ENCODE measurements at places on chromosomes 1 and 21.

- DNase-seq = no peak
Measured at GRCh38 chr1:220338759-220339158, 66.5 kb upstream of the RAB3GAP2 start.

DNA sequence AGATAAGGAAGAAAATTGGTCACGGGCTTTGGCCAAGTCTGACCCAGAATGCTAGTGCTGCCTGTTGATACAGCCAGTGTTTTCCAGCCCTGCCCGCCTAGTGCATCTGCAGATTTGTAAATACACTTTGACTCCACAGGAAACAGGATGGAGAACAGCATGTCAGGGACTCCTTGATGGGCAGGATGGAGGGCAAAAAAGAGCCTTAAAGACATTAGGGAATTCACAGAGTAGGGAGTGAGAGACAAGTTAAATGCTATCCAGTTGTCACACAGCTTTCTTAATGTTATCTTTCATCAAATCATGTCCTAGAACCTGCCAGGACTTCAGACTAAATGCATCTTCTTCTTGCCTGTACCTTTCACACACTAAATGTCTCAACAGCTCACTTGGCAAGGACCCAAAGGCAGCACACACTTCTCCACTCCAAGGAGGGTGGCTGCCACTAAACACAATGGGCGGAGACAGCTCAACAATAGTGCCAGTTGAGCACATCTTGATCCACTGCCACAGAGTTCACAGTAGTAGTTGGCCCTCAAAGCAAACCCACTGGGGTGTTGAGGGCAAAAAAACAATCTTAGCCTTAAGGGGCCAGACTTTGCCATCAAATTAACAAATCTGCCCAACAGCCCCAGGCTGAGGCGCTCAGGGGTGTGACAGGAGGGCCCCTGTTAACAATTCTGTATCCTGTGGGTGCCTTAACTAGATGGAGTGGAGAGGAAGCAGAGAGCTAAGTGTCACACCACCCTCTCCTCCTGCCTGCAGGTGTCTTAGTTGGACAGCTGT is 2.7 kb downstream of the HIVEP3 start:
- no peak for DNase-seq

DNA sequence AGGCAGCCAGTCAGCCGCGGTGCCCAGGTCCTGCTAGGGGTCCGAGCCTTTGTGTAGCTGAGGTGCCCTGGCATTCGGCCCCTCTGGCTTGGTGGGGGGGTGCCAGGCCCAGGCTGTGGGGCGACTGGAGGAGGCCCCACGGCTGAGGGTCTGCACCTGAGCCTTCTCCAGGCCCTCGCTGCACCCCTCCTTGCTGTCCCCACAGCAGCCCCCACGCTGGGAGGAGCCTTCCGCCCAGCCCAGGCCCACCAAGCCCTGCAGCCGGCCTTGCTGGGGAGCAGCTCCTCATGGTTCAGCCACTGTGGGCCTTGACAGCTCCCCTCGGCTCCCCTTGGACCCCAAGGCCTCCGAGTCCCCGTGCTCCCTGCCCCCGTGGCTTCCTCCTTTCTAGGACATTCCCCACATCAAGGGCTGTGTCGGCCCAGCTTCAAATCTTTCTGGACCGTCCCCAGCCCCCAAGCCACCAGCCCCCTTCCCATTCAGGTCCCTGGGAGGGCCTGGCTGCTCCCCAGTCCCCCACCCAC is 67.8 kb downstream of the MORN1 start:
- DNase-seq = no peak

GRCh38 chr1:206106328-206107167 is 10.6 kb downstream of the AVPR1B start:
- peak; percentile 76 for DNase-seq

GRCh38 chr1:19762175-19762779 is 37.4 kb downstream of the TMCO4 start:
- DNase-seq = no peak

DNA sequence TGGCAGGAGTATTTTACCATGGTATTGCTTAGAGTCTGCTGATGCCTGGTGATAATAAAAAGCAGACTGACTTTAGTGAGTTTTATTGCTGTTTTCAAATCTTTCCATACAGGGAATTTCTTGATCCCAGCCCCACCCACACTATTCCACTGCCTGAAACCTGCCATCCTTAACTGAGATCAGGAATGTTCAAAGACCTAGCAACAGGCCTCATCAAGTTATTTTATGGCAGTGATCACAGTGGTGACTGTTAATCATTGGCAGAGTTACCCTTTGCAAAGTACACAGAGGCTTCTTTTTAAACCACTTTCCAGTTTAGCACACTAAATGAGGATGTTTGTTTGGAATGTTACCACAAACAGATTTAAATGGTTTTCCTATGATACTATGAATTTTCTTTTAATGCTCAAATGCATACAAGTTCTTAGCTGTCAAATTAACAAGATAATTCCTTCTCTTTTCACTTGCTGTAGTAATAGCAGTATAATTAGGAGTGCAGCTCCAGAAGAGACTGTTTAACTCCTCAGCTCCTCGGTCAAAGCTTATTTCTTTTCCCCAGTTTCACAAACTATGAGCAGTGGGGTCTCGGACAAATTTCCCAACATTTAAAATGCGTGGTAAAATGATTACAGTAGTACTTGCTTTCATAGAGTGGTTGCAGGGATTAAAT is 69.9 kb upstream of the USP25 start:
- DNase-seq = no peak

- DNase-seq = no peak
Measured at GRCh38 chr21:33292724-33293123, 26.6 kb downstream of the IL10RB start.

DNA sequence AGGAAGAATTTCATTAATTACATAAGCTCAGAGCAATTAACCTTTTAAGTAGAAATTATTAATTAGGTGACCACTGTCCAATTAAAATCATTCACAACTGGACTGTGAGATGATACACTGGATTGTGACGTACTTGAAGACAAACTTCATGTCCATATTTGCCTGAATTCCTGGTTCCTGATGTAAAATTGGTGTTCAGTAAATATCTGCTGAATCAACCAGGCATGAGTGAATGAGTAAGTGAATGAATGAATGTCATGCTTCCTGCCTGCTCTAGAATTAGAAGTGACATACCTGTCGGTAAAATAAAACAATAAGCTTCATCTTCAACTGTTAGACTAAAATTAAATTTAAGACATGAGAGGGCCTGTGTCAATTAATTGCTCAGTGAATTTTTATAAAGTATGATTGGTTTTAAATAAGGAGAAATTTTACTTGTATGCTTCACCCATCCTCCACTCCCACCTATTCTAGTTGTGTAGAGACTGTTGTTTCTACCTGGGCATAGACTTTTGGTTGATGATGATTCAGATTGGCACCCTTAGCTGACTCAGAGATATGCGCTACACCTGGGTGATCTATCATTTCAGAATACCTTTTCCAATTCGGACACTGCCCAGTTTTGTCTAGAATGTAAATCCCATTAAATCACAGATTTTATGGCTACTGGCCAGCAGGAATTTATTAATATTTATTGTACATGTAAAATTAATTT is 56.9 kb upstream of the PTGS2 start:
- DNase-seq = no peak

DNA sequence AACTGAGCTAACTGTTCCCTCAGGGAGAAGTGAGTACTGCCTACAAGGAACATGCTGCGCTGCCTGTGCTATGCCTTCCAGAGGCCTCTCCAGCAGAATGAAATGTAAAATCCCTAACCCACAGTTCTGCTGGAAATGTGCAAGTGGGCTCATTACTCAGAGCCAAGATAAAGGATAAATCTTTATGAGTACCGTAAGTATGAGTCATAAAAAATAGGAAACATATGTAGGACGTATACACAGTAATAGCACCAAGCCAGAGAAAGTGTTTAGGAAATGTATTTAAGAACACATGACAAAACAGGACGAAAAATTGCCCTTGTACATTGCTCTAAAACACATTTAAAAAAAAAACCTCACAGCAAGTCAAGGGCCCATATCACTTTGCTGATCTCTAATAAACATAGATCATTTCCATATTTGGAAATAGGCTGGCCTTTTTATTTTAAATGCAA is 104.6 kb downstream of the TGFBR3 start:
- peak; percentile 59 for DNase-seq

DNA sequence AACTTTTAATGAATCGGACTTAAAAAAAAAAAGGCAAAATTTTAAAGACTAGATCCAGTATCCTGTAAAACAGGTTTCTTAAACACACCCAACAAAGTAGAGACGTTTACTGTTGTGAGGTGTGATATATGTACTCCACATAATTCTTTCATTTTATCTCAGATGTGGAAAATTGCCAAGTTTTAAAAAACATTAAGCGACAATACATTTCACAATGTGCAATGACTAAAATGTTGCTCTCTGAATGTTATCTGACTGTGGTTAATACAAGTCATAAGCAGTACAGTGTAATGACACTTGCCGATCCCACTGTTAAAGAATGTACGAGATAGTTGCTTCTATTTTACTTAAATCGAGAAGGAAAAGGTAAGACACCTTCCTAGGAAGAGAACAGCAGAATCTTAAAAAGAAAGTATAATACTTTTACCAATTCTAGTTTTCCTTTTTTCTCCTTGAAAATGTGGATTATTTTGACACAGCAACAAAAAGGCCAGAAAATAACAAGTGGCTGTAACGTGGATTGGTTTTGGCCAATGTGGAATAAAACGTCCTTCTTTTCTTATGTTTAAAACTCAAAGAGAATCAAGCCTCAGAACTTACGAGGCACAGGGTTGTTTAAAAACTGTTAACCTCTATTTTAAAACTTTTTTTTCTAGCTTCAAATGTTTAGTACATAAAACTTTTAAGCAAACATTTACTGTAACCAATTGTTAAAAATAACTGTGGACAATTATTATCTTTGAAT is 51.4 kb downstream of the TP53BP2 start:
- no peak for DNase-seq

GRCh38 chr1:216945538-216946080 is 222.4 kb upstream of the ESRRG start:
- DNase-seq = no peak

DNA sequence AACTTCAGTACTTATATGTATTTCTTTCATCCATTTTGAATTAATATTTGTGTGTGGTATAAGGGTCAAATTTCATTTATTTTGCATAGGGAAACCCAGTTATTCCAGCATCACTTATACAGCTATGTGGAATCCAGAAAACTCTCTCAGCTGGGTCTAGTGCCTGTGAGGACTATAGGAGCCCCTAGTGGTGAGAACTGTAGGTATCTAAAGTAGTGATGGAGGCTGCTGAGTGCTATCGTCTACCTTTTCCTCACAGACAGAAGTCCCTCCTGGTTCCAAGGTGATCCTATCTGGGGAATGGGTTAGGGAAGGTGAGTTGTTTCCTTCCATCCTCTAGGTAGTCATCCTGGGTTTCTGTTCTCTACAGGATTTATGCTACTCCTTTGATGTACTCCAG is 352.0 kb upstream of the C1orf87 start:
- peak; percentile 42 for DNase-seq

DNA sequence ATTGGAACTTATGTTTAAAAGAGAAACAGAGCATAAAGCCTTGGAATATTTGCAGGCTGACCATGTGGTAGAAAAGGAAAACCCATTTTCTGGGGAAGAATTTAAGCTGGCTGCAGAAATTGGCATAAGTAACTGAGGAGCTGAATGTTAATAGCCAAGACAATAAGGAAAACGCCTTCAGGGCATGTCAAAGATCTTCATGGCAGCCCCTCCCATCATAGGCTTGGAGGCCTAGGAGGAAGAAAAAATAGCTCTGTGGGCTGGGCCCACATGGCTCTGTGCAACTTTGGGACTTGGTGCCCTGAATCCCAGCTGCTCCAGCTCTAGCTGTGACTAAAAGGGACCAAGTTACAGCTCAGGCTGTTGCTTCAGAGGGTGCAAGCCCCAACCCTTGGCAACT is 51.5 kb downstream of the CTH start:
- no peak for DNase-seq

DNA sequence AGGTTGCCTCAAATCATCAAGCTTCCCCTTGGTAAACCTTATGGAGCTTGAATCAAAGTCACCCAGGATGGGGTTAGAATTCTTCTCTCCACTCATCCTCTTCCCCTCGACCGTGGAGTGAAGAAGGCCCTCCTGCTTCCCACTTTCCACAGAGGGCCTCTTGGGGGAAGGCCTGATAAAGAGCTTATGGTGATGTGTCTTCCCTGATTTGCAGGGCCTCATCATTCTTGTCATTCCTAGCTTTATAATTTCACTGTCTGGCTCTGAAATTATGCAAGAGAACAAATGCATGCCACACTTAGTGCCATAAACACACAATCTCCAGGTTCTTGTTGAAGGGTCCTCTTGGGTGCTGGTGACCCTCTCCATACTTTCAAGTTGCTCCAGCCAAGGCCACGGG is 101.2 kb downstream of the HMGB4 start:
- no peak for DNase-seq

DNA sequence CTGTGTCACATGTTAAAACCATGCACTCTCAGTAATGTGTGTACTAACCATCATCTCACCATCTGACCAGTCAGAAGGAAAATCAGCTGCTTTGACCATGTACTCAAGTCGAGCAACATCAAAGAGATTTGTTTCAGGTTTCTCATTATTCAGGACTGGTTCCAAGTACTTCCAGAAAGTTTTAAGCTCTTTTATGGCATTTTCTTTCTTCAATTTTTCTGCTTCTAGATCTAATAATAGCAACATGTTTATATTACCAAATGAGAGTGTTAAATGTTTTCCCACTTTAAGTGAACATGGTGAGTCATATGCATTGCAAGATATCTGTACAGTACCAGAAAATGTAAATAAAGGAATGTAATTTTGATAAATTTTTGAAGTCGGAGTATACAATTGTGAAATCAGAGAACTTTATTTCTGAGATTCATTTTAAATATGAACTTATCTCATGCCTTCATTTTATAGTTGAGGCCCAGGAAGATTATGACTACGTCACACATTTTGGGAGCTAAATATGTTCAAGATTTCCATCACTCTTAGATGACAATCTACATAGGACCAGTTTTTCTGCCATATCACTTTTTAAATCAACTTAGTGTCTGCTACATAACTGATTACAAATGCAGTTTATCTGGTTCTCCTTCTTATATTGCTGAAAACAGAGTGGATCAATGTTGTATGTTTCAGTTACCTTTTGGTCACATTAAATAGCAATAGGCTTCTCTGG is 87.2 kb downstream of the SPAG17 start:
- DNase-seq = no peak

All from NCI-H226 (cell line).